ENCODE measurements at places on chromosomes 3 and 15.

- peak; percentile 9 for DNase-seq
These were observed 2.8 kb downstream of the TOP2B start for GRCh38 chr3:25661694-25662437.

- DNase-seq = no peak
These were observed 96.2 kb downstream of the IGF1R start for GRCh38 chr15:98744506-98744905.

DNA sequence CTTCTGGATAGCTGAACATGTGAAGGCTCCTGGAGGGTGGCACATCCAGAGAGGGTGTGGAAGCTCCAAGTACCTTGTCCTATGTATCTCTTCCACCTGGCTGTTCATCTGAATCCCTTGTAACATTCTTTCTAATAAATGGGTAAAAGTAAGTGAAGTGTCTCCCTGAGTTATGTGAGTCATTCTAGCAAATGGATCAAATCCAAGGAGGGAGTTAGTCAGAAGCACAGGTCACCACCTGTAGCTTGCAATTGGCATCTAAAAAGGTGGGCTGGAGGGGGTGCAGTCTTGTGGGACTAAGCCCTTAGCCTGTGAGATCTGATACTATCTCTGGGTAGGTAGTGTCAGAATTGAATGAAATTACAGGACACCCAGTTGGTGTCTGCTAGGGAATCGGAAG, 71.0 kb downstream of the WWTR1 start:
- no peak for DNase-seq

- DNase-seq = no peak
These were observed 31.6 kb upstream of the TSEN2 start for GRCh38 chr3:12452361-12453330.

GRCh38 chr15:80549191-80549590, 145.0 kb downstream of the ARNT2 start:
- no peak for DNase-seq

DNA sequence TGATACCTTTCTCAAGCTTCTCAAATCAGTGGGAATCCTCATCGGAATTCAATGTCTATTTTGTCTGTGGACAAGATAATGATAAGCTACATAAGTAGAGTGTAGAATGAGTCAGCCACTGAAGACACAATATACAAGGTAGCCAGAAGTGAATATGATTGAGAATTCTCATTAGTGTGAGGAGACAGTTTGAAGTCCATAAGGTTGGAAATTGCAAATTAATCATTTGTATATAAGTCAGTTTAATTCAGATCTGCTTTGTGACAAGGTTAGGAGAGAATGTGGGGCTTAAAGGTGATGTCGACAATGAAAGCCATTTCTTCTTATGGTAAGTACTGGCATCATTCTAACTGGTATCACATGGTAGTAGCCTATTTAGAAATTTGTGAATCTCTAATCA, 4.2 kb downstream of the ARPP21 start:
- DNase-seq = no peak

DNA sequence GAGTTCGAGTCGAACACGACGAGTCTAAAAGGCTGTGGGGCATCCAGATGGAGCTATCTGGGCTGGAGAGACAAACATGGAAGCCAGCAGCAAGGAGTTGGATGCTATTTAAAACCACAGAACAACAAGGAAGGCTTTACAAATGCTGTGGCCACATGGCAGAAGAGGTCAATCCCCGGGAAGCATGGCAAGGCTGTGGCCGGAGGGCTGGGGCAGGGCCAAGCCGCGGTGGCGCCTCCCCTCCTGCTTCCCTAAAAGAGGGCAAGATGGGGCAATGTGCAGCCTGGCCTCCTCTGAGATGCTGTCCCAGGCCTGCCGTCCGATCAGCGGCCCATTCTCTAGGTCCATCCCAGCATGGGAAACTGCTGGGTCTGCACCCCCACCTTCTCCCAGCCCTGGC, 139.1 kb downstream of the SRGAP3 start:
- no peak for DNase-seq

DNA sequence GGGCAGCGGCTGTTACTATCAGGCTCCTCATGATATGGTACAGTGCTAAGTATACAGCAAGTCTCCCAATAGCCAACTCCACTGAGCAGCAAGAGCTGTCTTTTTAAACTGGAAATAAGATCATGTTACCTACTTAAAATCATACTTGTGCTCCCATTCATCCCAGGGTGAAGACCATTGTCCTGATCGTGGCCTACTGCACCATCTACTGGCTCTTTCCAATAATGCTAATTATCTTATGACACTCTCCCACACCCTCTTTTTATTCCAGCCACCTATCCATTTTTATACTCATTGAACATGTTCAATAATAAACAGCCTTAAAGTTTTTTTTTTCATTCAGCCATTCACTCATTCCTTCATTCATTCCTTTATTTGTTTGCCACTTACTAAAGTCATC, 117.7 kb downstream of the GBE1 start:
- DNase-seq = peak; percentile 43

DNA sequence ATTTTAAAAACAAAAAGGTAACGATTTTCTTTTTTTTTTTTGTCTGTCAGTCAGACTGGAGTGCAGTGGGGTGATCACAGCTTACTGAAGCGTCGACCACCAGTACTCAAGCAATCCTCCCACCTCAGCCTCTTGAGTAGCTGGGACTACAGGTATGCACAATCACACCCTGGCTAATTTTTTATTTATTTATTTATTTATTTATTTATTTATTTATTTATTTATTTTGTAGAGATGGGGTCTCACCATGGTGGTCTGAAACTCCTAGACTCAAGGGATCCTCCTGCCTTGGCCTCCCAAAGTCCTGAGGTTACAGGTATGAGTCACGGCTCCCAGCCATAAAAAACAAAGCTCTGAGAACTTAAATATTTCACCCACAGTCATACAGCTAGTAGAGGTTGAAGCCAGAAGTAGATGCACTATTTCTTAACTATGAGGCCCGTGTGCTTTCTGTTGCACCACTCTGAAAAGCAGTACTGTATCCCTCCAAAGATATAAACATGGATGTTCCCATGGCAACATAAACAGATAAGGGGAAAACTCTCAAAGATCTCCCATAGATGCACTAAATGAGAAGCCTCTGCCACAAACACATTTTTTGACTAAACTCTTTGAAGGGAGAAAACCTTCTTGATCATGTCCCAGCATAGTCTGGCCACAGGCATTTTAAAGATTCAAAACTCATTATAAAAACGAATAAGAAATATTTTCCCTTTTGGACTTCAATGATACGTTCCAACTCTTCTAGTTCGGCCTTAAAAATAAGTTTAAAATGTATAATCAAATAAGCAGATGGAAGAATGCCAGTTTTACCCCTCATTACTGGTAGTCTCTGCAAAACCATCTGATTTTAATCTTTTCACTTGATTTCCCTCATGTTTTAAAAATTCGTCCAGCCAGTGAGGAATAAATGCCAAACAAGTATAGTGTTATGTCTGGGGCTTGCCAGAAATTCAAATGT, 162.3 kb upstream of the ARHGEF26 start:
- no peak for DNase-seq

GRCh38 chr15:78421238-78421965, 16.6 kb upstream of the IREB2 start:
- no peak for DNase-seq

DNA sequence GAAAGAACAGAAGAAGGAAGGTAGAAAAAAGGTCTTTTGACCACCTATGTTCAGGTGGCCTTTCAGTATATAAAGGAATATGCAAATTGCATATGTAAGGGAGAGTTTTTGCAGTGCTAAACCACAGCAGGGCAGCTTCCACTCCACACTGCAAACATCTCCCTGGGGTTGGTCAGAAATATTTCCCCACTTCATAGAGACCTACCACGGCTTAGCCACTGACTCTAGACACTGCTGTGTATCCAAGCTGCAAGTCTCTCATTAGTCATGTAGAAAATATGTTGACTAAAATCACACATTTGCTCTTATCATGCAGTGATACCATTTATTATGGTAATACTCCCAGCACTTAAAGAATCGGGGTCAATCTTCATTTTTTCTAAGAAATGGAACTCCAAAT, 214.9 kb upstream of the NR2F2 start:
- no peak for DNase-seq

DNA sequence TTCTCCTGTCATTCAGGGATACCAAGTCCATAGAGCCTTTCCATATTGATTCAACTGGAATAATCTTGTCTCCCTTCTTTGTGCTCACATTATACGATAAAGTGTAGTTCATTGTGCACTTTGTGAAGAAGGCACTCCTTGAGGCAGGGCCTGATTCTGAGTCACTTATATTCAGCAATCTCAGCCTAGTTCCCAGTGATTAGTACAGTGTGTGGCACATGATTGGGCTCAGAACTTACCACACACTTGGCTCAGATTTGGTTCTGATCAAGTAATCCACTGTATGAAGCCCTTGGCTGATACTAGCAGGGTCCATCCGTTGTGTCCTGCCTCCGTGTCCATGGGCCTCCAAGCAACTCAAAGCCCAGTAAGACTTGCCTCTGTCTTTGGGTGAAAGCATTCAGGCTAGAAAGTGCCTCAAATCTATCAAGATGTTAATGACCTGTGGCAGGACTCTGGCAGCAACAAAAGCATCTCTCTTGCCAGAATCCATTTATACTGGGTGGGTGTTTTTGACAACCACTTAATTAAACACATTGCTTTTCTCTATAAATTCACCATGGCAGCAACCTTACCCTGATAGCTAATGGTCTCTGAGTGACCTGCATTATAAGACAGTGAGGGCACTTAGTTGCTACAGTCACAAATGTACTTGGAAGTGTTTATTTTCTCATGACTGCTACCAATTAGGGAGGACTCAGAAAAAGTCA, 51.3 kb downstream of the TPRG1 start:
- DNase-seq = no peak

GRCh38 chr3:183762304-183762703, 63.1 kb downstream of the MAP6D1 start:
- DNase-seq = no peak

- DNase-seq = no peak
These were observed 39.5 kb upstream of the CHRNB4 start for GRCh38 chr15:78680431-78681075.

GRCh38 chr3:128317101-128317697, 149.5 kb downstream of the DNAJB8 start:
- peak; percentile 19 for DNase-seq

- DNase-seq = no peak
These were observed 19.5 kb downstream of the SEC22C start for GRCh38 chr3:42562047-42562907.

DNA sequence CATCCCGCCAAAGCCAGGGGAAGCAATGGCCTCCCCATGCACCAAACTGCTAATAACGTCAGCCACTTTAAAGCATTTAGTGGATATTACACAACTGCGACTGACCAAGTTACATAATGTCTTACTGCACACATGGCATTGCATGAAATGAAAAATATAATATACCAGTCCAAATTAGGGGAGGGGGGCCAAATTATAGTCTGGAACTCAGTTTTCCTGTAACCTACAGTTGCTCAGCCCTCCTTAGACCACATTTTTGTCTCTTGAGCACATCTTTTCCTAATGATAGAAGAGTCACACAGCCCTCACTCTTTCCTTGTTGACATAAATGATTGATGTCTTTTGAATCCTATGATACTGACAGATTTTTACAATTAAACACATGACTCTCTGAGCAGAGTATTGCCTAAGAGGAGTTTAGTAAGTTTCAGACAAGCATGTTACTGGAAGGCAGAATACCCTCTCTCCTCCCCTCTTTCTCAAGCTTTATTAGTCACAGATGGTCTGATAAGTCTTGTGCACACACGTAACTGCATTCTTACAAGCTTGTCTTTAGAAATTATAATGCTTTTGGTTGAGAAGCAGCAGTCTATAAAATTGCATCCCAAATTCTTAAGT, 1.1 kb upstream of the PLD1 start:
- no peak for DNase-seq

GRCh38 chr3:18064586-18064985, 322.2 kb upstream of the TBC1D5 start:
- no peak for DNase-seq

DNA sequence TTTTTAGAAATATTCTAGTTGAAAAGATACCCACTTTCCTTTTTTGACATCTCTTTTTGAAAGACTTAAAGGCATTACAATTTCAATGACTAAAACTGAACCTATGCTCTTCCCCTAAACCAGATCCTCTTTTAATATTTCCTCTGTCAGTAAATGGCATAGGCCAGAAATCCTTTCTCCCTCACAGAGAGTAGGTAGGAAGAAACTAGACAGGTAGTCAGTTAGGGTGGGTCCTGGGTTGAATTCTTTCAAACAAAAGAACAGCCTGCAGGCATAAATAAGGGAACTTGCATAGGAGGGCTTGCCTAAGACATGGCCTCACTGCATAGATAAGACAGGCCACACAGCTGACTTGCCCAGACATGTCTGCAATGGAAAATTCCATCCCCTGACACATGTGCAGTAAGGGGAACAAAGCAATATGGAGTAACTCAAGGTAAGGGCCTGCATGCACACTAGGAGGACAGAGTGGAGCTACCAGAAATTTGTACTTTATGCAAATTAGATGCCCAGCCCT, 23.1 kb downstream of the PLSCR5 start:
- peak; percentile 16 for DNase-seq

DNA sequence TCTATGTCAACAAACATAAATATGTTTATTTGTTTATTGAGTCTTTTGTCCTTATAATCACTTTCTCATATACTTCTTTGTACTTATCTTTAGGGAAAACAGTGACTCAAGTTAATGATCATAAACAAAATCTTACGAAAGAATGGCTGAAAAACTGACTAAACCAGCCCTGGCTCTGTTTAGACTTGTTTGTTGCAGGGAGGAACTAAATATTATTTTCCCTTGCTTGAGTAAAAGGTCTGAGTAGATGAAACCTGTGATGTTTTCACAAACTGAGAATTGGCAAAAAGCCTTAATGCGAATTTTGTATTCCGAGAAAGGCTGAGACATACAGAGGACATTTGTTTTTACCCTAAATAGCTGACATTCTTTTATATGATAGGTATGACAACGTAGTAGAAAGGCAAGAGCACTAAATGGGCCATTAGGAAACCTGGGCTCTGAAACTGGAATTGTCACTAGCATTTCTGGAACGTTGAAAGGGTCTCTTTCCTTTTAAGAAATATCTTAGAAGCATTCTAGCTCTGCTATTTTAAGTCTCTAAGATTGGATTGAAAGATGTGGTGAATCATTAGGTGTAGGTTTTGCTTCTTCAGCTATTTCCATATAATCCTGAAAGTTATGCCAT, 18.2 kb upstream of the CLDN16 start:
- DNase-seq = no peak

DNA sequence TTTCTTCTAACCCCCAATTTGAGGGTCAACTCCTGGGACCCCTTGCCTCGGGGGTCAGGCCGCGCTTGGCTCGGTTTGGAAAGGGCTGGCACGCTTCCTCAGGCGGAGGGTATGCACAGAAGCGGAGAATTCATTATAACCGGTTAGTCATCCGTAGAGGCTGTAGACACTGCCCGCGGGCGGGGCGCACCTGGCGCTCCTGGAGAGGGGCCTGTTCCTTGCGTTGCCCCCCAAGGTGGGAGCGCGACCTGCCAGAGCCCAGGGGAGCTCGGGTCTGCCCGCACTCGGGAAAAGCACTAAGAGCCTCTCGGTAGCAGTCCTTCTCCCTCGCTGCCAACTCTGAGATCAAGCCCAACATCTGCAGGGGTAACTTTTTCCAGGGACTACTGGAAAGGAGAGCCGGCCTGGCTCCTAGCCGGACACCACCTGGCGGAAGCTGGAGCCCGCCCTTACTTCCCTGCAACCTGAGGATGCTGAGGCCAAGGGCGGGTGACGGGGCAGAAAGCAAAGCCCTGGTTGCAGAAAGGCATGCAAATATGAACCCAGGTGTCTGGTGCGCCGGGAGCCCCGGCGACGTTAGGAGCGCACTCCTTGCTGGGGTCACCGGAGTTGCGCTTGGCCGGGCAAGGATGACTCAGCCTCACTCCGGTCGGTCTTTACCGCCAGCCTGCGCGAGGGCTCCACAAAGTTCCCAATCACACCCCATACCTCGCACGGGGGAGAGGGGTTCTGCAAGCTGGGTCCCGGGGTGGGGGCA, 1.5 kb upstream of the CACNA2D3 start:
- peak; percentile 79 for DNase-seq

GRCh38 chr3:79414806-79415205, 353.0 kb downstream of the ROBO1 start:
- no peak for DNase-seq

Data from NCI-H526 (cell line).